Fibroblast of skin of back (primary cell): ENCODE measurements at places on chromosomes 1 and 21.
A peak's percentile ranks its signal among the peaks of the same experiment; 100 is the strongest.

GRCh38 chr21:25757531-25757930, 22.8 kb downstream of the GABPA start:
- no peak for DNase-seq

GRCh38 chr1:234400773-234401172, 27.5 kb downstream of the COA6 start:
- DNase-seq: no peak

GRCh38 chr1:111725192-111725591, 14.0 kb downstream of the INKA2 start:
- no peak for DNase-seq

DNA sequence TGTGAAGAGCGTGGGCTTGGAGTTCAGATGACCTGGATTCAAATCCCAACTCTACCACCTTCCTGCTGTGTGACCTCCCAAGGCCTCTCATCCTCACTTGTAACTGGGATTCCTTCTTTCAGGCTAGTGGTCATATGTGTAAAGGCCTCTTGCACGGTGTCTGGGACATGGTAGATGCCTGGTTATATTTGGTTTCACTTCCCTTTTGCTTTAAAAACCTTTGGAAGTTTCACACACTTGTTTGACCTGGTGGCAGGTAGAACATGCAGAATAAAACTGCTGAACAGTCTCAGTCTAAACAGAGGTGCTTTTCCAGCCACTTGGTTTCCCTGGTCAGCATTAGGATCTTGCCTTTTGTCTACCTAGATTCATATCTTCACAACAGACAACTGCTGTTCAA, 37.0 kb upstream of the RCAN3 start:
- DNase-seq: no peak

DNA sequence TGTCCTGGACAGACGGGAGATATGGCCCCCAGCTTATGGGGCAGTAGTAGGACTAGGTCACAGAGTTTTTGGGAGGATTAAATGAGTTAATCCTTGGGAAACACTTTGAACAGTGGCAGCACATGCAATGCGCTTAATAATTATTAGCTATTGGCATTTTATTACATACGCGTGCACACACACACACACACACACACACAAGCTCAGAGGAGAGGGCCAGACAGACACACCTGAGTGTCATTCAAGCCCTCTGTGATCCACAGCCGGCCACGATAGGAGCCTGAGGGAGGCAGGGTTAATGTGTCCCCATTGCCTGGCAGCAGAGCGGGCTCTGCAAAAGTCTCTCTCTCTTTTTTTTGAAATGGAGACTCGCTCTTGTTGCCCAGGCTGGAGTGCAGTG, 37.9 kb downstream of the EPHA2 start:
- DNase-seq: no peak

GRCh38 chr1:116508984-116509980, 61.5 kb downstream of the CD58 start:
- DNase-seq: peak; percentile 96

GRCh38 chr1:229217716-229218115, 53.2 kb upstream of the RAB4A start:
- DNase-seq: peak; percentile 26

DNA sequence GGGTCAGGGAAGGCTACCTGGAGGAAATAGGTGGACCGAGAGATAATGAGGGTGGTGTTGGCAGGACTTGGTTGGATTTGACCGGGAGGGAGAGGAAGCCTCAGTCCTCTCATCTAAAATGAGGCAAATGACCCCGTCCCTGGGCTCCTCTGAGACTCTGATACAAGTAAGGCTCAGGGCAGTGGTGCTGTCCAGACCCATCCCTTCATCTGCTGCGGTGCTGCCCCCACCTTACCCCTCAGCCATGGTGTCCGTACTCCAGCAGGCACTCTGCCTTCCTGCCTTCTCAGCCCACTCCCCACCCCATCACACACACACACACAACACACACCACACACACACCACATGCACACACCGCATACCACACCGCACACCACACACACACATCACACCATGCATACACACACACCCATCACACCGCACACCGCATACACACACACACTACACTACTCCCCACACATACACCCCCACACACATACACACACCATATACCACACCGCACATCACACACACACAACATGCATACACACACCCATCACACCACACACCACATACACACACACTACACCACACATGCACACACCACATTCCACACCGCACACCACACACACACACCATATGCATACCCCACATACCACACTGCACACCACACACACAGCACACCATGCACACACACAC, 29.4 kb upstream of the SLC26A9 start:
- DNase-seq: peak; percentile 43

GRCh38 chr1:183734543-183735036, 70.3 kb upstream of the RGL1 start:
- DNase-seq: no peak

DNA sequence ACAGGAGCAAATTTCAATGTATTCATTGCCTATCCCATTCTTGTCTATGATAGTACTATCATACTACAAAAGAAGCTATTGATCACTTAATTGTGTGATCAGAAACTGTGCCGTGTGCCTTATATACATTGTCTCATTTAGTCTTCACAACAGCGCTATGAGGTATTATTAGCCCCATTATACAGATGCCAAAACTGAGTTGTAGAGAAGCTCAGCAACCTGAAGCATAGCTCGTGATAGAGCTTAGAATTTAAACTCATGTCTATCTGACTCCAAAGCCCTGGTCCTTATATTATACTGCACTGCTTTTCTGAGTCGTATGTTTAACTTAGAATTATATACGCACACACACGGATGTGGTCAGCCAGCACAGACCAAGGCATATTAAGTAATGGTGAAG, 315.1 kb downstream of the NFIA start:
- DNase-seq: no peak

- DNase-seq: peak; percentile 86
Observed at GRCh38 chr1:161726473-161727255, 5.3 kb downstream of the FCRLB start.

GRCh38 chr1:218904416-218904815, 269.3 kb upstream of the LYPLAL1 start:
- DNase-seq: no peak

DNA sequence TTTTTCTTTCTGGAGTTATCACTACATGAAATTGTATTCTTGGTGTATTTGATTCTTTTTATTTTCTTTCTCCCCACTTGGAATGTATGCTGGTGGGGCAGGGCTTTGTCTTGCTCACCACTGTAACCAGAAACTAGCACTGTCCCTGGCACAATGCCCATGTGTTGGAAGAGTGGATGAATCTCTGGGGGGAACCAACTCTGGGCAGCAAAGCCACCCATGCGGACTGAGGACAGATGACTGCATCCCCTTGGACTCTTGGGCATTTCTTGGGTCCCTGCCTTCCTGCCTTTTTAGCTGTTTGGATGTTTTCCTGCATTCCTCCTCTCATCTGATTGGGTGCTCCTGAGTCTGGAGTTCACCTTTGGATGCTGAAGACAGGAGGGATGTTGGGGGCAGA, 6.1 kb downstream of the CYP4B1 start:
- DNase-seq: peak; percentile 8

- no peak for DNase-seq
Observed at GRCh38 chr1:1337793-1338147, 6.7 kb downstream of the TAS1R3 start.

GRCh38 chr1:21270086-21270689, 20.1 kb downstream of the ECE1 start:
- peak; percentile 66 for DNase-seq

- DNase-seq: peak; percentile 21
Observed at GRCh38 chr21:41763398-41763931, 3.4 kb downstream of the RIPK4 start.
